ENCODE measurements at places on chromosomes 1 and 21.

- DNase-seq, result no peak
Observed at GRCh38 chr1:195236991-195237889, 1371.0 kb downstream of the KCNT2 start.

- DNase-seq, result no peak
Observed at GRCh38 chr1:232577772-232578171, 52.2 kb downstream of the SIPA1L2 start.

- DNase-seq, result no peak
Observed at GRCh38 chr1:14015917-14016316, 315.9 kb downstream of the PRDM2 start.

DNA sequence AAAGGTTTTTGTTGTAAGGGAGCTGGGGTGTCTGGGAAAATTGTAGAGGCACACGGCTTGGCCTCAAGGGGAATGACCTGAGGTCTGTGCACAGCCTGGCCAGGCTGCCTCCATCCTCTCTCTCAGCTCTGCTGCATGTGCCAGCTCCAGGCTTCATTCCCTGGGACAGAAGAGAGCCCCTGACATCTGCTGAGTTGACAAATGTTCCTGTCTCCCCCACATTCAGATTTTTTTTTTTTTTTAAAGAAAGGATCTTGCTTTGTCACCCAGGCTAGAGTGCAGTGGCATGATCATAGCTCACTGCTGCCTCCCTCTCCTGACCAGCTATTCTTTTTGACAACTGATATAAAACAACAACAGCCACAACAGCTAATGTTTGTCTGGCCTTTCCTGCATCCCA, 84.4 kb downstream of the PCNX2 start:
- no peak for DNase-seq

DNA sequence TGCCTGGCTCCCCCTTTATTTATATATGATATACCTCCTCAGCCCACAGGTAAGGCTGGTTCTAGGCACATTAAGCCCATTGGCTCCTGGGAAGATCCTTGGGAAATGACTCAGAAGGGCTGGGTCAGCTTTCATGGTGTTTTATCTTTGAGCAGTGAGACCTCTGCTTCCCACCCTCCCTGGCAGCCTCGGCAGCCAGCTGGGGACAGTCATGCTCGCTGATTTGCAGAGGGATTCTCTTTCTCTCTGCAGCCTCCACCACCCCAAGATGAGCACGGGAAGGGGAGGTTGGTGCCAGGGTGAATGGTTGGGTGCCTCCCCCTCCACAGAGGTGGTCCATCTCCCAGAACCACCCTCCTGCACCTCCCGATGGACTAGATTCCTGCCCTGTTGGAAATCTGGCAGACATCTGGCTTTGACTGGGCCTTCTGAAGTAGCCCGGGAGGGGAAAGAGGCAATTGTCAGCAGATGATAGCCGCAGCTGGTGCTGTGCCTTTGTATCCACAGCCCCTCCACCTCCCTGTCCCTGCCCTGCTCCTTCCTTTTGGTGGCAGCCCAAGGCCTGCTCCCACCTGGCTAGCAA, 24.6 kb downstream of the IER5 start:
- no peak for DNase-seq

DNA sequence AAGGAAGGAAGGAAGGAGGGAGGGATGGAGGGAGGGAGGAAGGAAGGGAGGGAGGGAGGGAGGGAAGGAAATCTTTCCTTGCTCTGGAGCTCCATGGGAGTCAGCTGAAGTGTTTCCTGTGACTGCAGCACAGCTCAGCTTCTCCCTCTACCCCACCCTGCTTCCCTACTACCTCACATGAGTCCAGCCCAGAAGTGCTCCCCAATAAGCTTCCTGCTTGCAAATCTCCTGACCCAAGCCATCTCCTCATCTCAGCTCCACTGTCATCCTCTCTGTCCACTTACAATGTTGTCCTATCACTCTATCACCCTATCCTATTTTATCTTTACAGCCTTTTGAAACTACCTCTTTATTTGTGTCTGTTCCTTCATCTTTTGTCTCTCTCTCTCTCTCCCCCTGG, 52.9 kb upstream of the SSBP3 start:
- DNase-seq, result no peak

GRCh38 chr1:204730826-204731459, 45.4 kb upstream of the LRRN2 start:
- DNase-seq, result no peak

DNA sequence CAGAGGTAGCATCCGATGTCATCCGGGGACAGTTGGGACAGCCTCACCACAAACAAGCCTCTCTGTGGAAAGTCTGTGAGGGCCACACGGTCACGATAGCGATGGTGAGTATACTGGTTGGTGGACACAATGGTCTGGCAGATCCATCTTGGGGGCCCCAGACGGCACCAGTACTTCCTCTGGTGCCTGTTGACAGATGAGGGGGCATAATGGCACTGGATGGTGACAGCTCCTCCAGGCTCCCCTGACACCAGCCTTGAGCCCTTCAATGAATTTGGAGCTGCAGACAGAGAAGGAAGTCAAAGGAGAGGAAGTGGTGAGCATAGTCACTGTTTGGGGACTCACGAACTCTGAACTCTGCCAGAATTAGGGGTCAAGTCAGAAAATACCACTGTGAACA, 8.0 kb downstream of the FCAMR start:
- DNase-seq, result no peak
